ENCODE measurements at places on chromosomes 1 and 21.

DNA sequence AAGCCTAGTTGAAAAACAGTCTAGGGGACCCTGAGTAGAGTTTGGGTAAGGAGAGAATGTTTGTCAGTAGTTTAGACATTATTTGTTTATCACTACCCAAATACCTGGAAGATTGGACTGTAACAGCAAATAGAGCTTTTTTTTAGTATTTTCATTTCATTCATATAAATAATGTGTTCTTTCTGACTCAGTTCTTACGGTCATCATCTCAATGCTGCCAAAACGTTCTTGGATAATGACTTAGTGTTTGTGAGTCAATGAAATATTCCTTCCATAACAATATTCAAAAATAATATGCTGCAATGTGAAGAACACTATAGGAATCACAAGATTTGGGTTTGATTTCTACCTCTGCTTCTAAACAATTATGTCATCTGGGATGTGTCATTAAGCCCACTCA lies 400.0 kb upstream of the PKN2 start:
- no peak for DNase-seq

DNA sequence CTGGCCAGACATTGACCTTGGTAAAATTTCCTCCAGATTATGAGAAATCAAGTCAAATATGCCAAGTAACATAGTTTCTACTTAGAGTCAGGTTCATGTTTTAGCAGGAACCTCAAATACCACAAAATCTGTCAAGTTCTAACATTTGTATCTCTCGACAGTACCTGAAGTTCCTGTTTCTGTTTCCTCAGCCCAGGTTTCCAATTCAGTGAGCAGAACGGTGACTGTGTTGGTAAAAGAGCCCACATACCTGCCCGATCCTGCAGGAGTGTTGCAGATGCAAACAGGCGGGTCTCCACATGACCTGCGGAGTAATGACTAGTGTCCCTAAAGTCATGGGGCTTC lies 57.9 kb upstream of the LGALS8 start:
- DNase-seq, result no peak

DNA sequence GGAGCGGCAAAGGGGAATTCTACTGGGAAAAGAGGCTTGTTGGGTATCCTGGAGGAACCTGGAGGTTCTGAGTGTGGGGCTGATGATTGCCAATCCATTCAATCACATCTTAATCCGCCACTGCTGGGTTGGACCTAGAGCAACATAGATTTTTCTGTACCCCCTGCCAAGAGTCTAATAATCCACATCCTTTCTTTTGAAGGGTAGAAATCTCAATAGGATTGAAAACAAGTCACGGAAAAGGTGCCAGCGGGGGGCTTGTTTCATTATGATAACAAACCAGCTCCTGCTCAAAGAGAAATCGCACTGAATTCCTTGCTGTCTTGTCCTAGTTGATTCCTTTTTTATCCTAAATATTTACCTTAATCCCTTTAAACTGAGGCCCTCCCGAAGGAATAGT lies 528.5 kb downstream of the ADGRL2 start:
- no peak for DNase-seq

GRCh38 chr1:51907079-51907702 lies 28.7 kb upstream of the NRDC start:
- DNase-seq, result no peak

GRCh38 chr1:155185783-155186066 lies 12.1 kb downstream of the TRIM46 start:
- DNase-seq, result no peak

GRCh38 chr1:225517697-225518096 lies 89.9 kb upstream of the LBR start:
- DNase-seq, result no peak

DNA sequence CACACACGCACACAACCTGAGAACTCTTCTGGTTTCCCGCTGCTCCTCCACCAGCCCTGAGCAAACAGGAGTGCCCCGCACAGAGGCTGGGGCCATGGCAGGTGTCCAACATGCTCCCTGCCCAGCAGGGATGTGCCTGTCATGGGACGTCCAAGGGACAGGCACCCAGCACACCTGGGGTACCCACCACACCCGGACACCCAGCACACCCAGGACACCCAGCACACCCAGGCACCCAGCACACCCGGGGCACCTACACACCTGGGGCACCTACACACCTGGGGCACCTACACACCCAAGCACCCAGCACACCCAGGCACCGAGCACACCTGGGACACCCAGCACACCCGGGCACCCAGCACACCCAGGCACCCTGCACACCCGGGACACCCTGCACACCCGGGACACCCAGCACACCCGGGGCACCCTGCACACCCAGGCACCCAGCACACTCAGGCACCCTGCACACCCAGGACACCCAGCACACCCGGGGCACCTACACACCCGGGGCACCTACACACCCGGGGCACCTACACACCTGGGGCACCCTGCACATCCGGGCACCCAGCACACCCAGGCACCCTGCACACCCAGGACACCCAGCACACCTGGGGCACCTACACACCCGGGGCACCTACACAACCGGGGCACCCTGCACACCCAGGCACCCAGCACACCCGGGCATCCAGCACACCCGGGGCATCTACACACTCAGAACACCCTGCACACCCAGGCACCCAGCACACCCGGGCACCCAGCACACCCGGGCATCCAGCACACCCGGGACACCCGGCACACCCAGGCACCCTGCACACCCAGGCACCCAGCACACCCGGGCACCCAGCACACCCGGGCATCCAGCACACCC lies 37.9 kb downstream of the UBE2G2 start:
- DNase-seq, result no peak

- no peak for DNase-seq
Measured at GRCh38 chr1:109595531-109595930, 23.9 kb downstream of the GNAT2 start.

GRCh38 chr1:15758343-15758931 lies at the start of gene FBLIM1:
TSS of gene FBLIM1 (plus strand) at chr1:15758795. CDS start at chr1:15764984, 6,189 bp downstream.
- peak; percentile 63 for DNase-seq

DNA sequence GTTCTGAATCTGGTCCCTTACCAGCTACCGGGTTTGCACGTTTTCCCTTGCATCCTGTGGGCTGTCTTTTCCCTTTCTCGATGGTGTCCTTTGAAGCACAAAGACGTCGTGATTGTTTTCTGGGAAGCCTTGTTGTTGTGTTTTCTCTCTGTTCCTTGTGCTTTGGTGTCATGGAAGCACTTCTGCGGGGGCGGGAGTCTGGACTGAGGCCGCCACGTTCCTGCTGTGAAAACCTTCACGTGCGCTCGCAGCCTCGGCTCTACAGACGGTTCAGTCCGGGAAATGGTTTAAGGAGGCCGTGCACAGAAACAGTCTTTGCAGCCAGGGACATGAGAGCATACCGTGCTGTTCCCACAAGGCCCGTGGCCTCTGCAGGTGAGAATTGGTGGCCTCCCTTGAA lies 68.5 kb downstream of the SKI start:
- DNase-seq, result no peak

DNA sequence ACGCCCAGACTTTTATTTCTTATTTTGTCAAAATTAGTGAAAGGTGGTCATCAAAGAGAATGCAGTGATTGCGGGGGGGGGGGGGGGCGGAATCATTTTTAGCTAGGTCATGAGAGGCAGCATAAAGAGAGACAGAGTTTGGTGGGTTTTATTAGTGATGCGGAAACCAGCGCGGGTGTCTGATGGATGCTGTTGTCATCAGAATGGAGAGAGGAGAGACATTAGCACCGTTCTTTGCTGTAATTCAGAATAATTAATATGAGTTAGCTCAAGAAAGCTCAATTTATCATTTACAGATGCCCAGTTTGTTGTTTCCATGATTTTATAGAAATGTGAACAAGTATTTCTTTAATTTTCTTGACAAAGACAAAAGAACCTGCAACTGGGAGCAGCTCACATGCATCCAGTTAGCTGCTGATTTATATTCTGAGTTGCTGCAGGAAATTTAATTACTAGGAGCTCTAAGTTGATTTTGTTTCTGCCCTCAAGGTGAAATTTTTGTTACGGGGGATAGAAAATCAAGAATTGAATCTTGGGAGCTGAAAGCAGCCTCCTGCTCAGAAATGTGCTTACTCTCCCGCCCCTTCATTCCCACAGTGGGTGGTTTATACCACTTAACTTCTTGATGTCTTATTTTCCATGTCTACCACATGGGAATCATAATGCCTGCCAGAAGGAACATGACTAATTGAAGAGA lies 133.4 kb upstream of the MAP1LC3C start:
- no peak for DNase-seq

GRCh38 chr1:160859166-160859565 lies 3.5 kb downstream of the CD244 start:
- no peak for DNase-seq
